Stimulated activated CD4-positive, alpha-beta T cell treated with anti-CD3 and anti-CD28 coated beads, Interleukin-12 subunit alpha, Interleukin-12 subunit beta, amount 100 ng/mL, for 24 hours (primary cell): ENCODE measurements at places on chromosomes 2 and 18.

GRCh38 chr2:219542931-219543595, 546 bp downstream of the CHPF start:
- DNase-seq = peak; percentile 19

GRCh38 chr18:35463050-35463449, 34.7 kb downstream of the INO80C start:
- DNase-seq = no peak

DNA sequence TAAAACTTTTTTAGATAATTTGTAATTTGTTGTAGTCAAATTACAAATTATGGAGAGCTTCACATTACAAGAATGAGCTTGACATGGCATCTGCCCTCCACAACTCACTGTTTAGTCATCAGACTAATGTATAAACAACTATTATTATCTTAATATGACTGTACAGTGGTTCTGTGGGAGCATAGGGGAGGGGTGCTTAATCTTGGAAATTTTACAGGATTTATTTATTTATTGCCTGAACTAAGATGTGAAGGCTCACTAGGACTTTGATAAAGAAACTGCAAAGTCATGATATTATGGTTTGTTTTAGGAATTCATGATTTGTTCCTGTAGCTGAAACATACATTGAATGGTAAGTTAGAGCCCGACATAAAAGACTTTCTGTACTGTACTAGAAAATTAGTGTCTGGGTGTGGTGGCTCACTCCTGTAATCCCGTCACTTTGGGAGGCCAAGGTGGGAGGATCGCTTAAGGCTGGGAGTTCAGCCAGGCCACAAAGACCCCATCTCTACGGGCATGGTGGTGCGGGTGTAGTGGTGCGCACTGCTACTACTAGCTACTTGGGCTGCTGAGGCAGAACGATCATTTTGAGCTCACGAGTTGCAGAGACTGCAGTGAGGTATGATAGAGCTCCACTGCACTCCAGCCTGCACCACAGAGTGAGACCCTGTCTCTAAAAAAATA, 2.1 kb downstream of the MARCHF7 start:
- no peak for DNase-seq

DNA sequence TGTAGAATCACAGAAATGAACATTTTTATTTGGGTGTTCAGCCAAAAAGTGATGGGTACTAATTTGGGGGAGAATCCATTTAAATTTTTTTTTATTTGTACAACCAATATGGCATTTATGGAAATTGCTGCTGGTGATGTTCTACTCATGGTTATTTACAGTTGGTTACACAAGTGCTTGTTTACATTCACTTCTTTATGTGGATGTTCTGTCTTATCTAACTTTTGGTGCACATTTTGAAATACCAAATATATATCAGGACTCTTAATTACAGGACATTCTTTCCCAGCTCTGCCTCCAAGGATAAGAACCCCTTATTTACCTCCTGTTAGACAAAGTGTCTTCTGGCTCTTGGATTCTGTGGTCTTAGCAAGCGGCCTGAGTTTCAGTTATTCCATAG, 35.2 kb downstream of the NEMP2 start:
- DNase-seq = no peak

GRCh38 chr2:168849610-168850009, 40.6 kb downstream of the SPC25 start:
- DNase-seq = no peak

- no peak for DNase-seq
Observed at GRCh38 chr2:119234021-119235019, 10.7 kb downstream of the STEAP3 start.

- no peak for DNase-seq
Observed at GRCh38 chr2:205461678-205462665, 220.3 kb upstream of the NRP2 start.

- DNase-seq = no peak
Observed at GRCh38 chr2:26314243-26314642, 31.7 kb upstream of the SELENOI start.

- DNase-seq = no peak
Observed at GRCh38 chr18:28372186-28372585, 195.3 kb upstream of the CDH2 start.

DNA sequence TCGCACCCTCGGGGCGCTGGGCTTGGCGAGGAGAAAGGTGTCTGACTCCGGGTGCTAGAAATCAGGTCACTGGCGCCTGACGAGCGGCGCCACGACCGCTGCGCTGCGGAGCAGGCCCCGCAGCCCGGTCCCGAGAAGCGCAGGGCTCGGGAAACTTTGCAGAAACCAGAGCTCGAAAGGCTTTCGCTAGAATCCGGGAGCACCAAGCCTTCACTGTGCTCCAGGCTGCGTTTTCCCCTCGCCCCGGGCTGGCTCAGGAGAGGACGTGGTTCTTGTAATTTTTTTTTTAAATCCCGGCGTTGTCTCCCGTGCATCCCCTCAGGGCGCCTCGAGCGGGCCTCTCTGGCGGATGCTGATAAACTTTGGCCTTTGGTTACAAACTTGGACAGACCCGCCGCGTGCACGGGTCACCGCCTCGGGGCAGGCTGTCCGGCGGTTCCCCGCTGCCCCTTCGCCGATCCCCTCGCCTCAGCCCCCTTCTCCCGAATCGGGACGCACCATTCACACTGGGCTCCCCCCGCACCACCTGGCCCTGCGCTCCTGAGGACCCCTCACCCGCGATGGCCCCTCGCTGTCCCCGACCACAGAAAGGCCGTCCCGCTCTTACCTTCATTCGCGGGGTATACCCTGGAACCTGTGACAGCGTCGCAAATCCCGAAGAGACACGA, 419 bp downstream of the EPHA4 start:
- no peak for DNase-seq

GRCh38 chr2:106332054-106332453, 136.2 kb downstream of the RGPD3 start:
- no peak for DNase-seq

DNA sequence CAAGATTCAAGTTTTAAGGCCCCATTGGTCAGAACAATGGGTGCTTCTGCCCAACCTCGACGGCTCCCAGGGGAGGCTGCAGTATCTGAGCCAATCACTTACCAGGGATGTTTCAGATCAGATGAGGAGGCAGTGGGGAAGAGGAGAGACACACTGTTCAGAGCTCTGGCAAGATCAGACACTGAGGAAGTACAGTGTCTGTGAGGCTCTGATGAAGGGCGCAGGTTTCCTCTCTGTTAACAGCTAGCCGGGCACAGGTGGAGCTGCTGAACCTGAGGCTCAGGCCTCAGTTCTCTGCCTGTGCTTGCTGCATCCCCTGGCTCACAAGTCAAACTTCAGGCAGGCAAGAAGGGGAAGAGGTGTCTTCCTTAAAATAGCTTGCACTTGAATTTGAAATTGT, 69.7 kb downstream of the TPO start:
- DNase-seq = no peak
